ENCODE measurements at places on chromosomes 4 and X.

DNA sequence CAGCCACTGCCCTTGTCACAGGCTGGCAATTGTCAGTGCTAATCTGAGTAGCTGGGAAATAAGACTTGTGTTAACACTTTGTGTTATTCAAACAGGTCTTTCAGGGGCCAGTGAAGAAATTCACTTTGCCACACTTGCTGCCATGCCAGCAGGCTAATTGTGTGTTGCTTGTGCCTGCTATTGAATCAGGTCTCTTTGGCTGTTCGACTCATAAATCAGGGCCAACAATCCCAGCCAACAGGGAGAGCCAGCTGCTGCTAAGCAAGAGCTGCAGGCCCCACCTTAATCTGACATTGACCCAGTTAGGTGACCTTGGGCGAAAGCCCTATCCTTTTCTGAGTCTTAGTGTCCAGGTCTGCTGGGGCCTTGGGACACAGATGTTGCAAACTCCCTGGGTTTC, 28.1 kb upstream of the MAMLD1 start:
- no peak for DNase-seq

DNA sequence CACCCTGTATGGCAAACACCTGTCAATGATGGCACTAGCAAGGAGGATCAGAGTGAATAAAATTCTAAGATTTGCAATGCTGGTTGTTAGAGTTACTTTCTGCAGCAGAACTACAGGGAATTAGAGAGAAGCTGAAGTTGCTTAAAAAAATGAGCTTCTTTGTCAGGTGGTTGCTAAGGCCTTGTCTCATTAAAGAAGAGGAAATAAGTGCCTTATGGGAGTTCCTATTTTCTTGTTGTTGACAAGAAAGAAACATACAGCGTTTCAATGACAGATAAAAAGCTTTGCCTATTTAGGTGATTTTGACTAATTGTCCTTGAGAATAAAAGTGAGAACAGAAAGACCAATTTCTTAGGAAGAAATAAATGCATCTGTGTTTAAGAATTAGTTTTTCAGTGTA, 106.0 kb upstream of the ARHGAP24 start:
- DNase-seq = no peak

- DNase-seq = no peak
These were observed 16.8 kb upstream of the SLC34A2 start for GRCh38 chr4:25638806-25639205.

DNA sequence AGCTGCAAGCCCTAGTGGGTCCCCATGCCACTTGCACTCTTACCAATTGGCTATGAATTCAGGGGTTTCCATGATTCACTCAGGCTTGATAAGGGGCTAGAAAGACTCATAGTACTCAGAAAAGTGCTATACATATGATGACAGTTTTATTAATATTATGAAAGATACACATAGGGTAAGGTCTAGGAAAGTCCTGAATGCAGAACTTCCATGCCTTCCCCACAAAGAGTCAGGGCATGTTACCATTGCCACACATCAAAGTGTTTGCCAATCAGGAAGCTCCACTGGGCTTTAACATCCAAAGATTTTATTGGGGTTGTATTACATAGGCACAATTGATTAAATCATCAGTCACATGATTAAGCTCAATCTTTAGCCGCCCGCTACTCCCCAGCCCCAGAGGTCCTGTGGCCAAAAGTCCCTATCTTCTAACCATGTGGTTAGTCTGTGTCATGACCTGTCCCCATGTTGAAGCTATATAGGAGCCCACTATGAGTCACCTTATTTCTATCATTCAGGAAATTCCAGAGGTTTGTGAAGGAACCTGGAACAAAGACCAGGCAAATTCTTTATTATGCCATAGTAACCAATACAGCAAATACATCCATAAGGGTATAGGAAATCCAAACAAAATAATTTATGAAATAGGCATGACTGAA, 635.6 kb downstream of the STPG2 start:
- DNase-seq = no peak

- DNase-seq = no peak
These were observed 10.3 kb downstream of the CENPI start for GRCh38 chrX:101108284-101108683.

- no peak for DNase-seq
These were observed 394.9 kb upstream of the PABPC5 start for GRCh38 chrX:91039777-91040176.

Measured in activated T-cell treated with anti-CD3 and anti-CD28 coated beads for 1 hour (primary cell).